ENCODE measurements at places on chromosomes 2 and 18. TPM values are rescaled to one million over a fixed set of nuclear protein-coding genes. Genes with fewer than 3 reads are reported as not detected.

Gene LCT
- total RNA-seq = not detected

Gene DNER
- 2.3 TPM for total RNA-seq

- DNase-seq = no peak
- H3K27ac ChIP-seq = no peak overlapping the region
- H3K36me3 ChIP-seq = no peaks in the 10 kb centered on the region
- no peaks in the 10 kb centered on the region for H3K27me3 ChIP-seq
- no peak overlapping the region for H3K4me3 ChIP-seq
These were observed 1104.0 kb upstream of the PIK3C3 start for GRCh38 chr18:40851014-40851429.

GRCh38 chr18:75123113-75123512 lies 85.8 kb downstream of the PTGR3 start:
- H3K4me3 ChIP-seq = no peak overlapping the region
- H3K4me1 ChIP-seq = no peaks in the 10 kb centered on the region
- peaks cover 5% of the 10 kb centered on the region for H3K27me3 ChIP-seq
- no peaks in the 10 kb centered on the region for H3K36me3 ChIP-seq
- no peak for DNase-seq

DNA sequence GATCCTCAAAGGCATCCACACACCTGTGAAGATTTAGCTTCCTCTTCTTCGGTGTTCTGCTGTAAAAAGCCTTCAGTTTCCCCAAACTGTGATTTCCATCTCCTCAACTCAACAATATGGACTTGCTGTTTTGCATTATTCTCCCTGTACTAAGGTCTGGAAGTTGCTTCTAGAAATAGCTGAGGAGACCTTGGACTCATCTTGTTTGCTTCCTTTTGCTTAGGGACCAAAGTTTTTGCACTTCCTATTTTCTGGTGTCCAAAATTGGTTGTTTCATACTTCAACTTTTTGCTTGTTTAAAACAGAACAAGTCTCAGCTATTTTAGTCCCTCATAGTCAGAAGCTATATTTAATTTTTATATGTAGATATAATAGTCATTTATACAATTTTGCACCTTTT lies 201.9 kb upstream of the COPS8 start:
- no peaks in the 10 kb centered on the region for H3K36me3 ChIP-seq
- H3K4me3 ChIP-seq = no peak overlapping the region
- no peaks in the 10 kb centered on the region for H3K27me3 ChIP-seq
- peaks cover 16% of the 10 kb centered on the region for H3K4me1 ChIP-seq

- H3K36me3 ChIP-seq = peaks cover 24% of the 10 kb centered on the region
- H3K27ac ChIP-seq = no peak overlapping the region
- no peak for DNase-seq
These were observed 51.6 kb downstream of the LDAH start for GRCh38 chr2:20771299-20771698.

GRCh38 chr2:144374163-144374661 lies 145.7 kb downstream of the ZEB2 start:
- no peak overlapping the region for H3K27ac ChIP-seq
- H3K4me3 ChIP-seq = no peak overlapping the region
- no peak for DNase-seq
- peaks cover 28% of the 10 kb centered on the region for H3K4me1 ChIP-seq
- no peaks in the 10 kb centered on the region for H3K27me3 ChIP-seq

GRCh38 chr2:207371877-207372276 lies 157.9 kb upstream of the CREB1 start:
- no peaks in the 10 kb centered on the region for H3K27me3 ChIP-seq
- no peak overlapping the region for H3K4me3 ChIP-seq
- no peaks in the 10 kb centered on the region for H3K4me1 ChIP-seq
- DNase-seq = no peak
- no peak overlapping the region for H3K27ac ChIP-seq

Gene USP14
- 51.0 TPM for total RNA-seq
